ENCODE measurements at places on chromosomes 12 and 14.

GRCh38 chr12:98399532-98399931, 115.9 kb upstream of the TMPO start:
- DNase-seq, result peak; percentile 26

- DNase-seq, result peak; percentile 49
Measured at GRCh38 chr14:62006116-62006731, 244.0 kb downstream of the SNAPC1 start.

- DNase-seq, result no peak
Measured at GRCh38 chr12:87921621-87922020, 107.6 kb downstream of the C12orf50 start.

- no peak for DNase-seq
Measured at GRCh38 chr12:69108037-69108436, 131.3 kb upstream of the CPSF6 start.

DNA sequence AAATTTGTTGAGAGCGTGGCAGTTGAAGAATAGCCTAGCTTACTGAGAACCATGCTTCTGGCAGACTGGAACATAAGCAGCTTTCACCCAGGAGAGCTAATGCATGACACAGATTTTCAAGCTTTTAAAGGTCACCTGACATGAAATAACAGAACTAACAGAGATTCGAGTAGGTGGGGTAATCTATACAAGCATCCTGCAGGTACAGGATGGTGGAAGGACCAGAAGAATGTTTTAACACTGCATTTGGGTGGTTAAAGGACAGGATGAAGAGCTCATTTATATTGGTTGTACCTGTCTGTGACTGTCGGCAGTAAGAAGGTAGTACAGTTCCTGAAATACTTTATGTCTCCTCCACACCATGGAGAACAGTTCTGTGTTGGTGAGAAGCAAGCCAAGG, 8.9 kb downstream of the PELI2 start:
- no peak for DNase-seq

DNA sequence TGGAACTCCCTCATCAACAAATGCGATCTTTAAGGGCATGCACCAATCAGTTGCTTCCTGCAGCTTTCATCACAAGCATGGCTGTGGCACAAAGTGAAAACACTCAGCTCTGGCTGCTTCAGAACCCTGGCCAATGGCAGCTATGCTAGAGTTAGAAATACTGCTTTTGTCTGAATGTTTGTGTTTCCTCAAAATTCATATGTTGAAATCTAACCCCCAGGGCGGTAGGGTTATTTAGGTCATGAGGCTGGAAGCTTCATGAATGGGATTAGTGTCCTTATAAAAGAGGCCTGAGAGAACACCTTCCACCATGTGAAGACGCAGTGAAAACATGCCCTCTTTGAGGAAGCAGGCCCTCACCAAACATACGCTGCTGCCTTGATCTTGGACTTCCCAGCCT, 453.9 kb downstream of the SNAPC1 start:
- DNase-seq, result no peak

DNA sequence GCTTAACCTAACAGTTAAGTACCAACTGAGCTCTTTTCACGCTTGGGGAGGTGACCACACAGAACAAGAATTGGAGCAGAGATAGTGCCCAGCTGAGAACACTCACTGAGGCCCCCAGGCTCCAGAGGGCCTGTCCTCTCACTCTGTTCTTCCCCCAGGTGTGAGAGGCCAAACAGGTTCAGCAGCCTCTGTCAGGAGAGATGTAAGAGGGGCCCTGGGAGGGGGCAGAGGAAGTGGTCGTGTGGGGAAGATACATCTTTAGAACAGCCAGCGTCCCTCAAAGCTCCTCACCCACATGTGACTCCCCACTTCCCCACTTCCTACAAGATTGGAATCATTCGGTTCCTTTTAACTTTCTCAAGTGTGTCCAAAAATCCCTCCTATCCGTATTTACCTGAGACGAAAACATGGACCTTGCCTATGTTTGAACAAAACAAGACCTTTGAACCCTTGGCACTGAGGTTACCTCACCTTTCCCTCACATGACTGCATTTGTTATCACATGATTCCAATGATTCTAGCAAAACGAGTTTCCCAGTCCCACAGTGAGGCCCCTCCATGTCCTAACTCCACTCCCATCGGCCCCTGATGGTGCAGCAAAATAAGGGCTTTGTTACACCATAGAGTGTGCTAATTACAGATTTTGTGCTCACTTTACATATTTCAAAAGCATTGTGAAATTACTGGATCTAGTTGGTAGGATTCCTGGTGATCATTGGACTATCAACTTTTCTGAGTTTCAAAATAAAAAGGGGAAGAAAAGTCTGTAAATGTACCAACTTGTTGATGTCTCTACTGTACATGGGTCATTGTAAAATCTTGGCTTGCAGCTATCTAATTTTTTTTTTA, 40.0 kb upstream of the PAPOLA start:
- DNase-seq, result no peak

GRCh38 chr12:28231248-28231647, 41.0 kb downstream of the CCDC91 start:
- DNase-seq, result no peak

DNA sequence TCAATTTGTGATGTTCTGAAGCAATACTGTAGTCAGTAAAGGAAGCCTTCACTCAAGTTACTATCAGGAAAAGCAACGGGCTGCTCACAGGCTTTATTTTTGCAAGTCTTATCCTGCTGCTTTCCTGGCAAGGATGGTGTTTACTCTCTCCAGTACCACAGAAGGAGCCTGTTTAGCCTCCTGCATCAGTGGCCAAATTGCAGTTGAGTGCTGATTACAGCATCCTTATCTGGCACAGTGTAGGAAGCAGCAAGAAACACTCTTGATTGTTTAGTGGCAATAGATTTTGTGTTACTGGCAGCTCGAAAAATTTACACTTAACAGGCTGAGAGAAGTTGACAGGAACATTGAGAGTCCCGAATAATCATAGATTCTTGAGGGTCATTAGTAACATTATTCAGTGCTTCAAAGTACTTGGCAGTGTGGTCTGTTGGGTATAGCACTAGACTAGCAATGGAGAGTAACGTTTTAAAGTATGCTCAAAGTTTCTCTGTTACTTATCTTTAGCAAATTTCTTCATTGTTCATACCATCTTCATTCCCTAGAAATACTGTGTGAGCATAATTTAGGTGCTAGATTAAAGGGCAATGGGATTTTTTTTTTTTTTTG, 11.7 kb downstream of the TULP3 start:
- DNase-seq, result peak; percentile 89

GRCh38 chr14:70642303-70643235, 853 bp downstream of the TTC9 start:
- no peak for DNase-seq

DNA sequence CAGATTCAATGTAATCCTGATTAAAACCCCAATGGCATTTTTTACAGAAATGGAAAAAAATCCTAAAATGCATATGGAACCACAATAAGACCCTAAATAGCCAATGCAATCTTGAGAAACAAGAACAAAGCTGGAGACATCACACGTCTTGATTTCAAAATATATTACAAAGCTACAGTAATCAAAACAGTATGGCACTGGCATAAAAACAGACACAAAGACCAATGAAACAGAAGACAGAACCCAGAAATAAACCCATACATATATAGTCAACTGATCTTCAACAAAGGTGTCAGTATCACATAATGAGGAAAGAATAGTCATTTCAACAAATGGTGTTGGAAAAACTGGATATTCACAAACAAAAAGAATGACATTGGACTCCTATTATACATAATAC, 9.4 kb upstream of the ABCC9 start:
- no peak for DNase-seq

- no peak for DNase-seq
Measured at GRCh38 chr12:13094367-13094766, 9.1 kb downstream of the GSG1 start.

DNA sequence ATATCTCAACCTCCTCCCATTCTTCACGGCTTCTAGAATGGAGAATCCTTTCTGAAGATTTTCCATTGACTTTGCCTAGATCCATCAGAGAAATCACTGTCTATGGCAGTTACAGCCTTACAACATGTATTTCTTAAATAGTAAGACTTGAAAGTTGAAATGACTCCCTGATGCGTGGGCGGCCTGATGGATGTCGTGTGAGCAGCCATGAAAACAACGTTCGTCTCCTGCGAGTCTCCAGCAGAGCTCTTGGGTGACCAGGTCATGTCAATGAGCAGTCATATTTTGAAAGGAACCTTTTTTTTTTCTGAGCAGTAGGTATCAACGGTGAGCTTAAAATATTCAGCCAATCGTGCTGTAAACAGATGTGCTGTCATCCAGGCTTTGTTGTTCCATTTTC, 139.9 kb upstream of the C14orf180 start:
- DNase-seq, result no peak

- peak; percentile 25 for DNase-seq
Measured at GRCh38 chr14:54446161-54446693, 5.1 kb upstream of the CNIH1 start.

DNA sequence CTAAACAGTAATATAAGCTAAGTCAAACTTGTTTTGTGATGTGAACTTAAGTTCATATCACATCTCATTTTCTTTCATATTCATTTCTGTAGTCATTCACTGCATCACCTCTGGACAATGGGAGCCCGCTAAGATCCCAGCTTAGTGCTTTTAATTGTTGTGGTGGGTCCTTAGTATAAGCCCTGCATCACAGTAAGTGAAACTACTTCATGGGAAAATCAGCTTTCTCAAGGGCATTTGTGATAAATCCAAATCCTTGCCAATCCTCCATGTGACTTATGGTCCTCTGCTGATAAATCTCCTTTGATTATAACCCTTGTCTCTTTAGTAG, 98.3 kb downstream of the PLEKHA5 start:
- DNase-seq, result no peak

DNA sequence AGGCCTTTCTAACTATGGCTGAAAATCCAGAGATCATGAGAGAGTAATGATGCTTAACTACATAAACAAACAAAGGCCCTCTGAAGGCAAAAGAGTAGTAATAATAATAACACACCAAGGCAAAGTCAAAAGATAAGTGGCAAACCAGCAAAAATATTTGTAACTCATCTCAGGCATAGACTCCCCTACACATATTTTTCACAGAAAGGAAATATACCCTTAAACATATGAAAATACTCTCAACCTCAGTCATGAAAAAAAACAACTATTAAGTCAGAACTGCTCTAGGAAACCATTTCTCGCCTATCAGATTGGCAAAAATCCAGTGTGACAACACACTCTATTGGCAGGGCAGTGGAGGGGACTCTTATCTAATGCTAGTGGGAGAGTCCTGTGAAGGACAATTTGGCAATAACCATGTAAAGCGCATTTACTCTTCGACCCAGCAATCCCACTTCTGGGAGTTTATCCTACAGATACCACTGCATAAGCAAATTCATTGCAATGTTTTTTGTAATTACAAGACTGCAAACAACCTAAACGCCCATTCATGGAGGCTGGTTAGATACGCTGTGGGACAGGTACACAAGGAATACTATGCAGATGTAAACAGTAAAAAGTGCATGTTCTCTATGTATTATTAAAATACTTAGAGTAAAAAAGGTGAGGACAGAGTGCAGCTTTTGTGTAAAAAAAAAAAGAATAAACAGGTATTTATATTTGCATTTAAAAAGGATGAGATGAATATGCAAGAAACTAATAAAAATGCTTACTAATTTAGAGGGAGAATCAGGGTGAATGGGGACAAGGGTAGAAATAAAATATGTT, 26.0 kb upstream of the IL22 start:
- DNase-seq, result no peak

- no peak for DNase-seq
Measured at GRCh38 chr12:45469902-45470301, 254.0 kb downstream of the ANO6 start.

DNA sequence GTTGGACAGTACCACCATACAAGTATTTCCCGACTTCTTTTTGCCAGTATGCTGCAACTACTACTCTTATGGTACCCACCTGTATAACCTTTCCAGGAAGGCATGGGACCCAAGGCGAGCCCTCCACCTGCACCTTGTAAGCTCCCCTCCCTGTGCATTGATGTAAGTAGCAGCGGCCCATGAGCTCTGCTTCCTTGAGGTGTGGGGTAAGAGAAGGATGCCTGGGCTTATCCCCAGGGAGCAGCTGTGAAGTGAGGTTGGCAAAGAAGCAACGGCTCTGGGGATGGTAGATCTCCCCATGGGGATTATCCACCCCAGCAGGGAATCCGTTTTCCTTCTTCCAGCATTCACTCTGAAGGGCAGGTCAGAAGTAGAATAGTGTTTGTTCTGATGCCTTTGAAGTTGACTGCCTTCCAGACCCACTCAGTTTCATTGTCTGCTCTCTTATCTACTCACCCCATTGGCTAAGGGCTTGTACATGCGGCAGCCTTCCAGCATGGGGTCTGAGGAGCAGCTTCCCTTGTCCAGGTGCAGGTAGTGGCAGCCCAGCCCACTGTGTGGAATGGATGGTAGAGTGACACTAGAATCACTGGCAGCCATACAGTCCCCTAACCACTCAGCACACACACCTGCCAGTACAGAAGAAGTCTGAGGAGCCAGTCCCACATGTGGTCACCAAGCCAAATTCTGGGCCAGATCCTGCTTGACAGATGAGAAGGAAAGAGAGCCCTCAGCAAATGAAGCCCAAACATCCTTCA, 3.4 kb downstream of the CIROP start:
- no peak for DNase-seq

- DNase-seq, result no peak
Measured at GRCh38 chr12:7150356-7150755, 20.2 kb downstream of the CLSTN3 start.

DNA sequence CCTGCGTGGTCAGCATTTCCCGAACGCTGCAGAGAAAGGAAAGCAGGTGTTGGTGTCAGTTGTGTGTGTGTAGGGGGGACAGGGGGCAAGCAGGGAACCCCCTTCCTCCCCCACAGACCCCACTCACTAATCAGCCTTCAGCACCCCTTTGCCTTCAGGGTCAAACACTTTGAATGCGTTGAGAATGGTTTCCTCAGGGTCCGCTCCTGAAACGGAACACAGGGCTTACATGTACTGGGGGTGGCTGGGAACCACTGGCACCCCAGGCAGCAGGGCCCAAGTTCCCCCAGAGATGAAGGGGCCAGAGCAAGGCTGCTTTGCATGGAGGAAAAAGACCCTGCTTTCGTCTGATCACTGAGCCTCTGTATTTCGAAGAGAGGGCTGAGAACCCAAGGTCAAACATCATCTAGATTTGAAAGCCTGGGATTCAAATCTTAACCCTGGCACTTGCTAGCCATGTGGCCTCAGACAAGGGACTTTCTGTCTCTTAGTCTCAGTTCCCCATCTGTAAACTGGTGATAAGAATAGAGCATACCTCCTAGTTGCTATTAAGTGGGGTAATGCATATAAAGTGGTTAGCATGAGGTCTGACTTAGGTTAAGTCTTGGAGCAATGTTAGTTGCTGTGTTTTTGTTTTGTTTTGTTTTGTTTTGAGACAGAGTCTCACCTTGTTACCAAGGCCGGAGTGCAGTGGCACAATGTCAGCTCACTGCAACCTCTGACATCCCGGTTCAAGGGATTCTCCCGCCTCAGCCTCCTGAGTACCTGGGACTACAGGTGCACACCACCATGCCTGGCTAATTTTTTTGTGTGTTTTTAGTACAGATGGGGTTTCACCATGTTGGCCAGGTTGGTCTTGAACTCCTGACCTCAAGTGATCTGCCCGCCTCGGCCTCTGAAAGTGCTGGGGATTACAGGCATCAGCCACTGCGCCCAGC, 7.0 kb downstream of the MYL2 start:
- no peak for DNase-seq
